Activated CD4-positive, alpha-beta T cell treated with anti-CD3 and anti-CD28 coated beads, Interleukin-2, amount 10 ng/mL, durations not matched to agents 7 days and 5 days (primary cell): ENCODE measurements at places on chromosomes 7 and 10. TPM values are rescaled to one million over a fixed set of nuclear protein-coding genes. Genes with fewer than 3 reads are reported as not detected.

- no peaks in the 10 kb centered on the region for H3K4me1 ChIP-seq
- no peak overlapping the region for H3K4me3 ChIP-seq
- no peak for DNase-seq
Observed at GRCh38 chr7:156151658-156152057, 339.4 kb upstream of the SHH start.

DNA sequence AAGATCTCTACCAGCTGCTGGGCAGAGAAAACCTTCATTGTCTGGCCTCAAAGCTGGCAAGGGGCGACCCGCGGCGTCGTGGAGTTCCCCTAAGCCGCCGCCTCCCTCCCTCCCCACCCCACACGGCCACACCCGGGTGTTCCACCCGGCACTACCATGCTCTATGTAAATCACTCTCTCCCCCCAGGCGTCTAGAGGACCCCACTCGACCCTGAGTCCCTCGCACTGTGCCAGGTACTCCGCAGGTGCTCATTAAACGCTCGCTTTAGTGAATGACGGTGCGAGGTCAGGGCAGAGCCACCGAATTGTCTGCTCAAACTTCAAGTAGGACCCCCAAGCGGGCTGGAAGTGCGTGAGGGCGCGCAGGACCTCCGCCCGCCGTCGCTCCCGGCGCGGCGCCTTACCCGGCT is 628 bp downstream of the PARP12 start:
- peak overlapping the region; percentile 92 for H3K27ac ChIP-seq
- peak; percentile 49 for DNase-seq
- peaks cover 53% of the 10 kb centered on the region for H3K4me1 ChIP-seq
- peaks cover 45% of the 10 kb centered on the region for H3K36me3 ChIP-seq
- H3K4me3 ChIP-seq: peak overlapping the region; percentile 90
- peaks cover 7% of the 10 kb centered on the region for H3K27me3 ChIP-seq

- no peak overlapping the region for H3K4me3 ChIP-seq
- DNase-seq: no peak
- no peaks in the 10 kb centered on the region for H3K27me3 ChIP-seq
- H3K27ac ChIP-seq: no peak overlapping the region
- H3K4me1 ChIP-seq: peaks cover 4% of the 10 kb centered on the region
Observed at GRCh38 chr10:128901236-128901635, 565.8 kb upstream of the MGMT start.

GRCh38 chr7:38169847-38170246 is 8.2 kb upstream of the STARD3NL start:
- DNase-seq: no peak
- H3K4me1 ChIP-seq: peaks cover 13% of the 10 kb centered on the region
- H3K4me3 ChIP-seq: no peak overlapping the region
- peaks cover 45% of the 10 kb centered on the region for H3K27me3 ChIP-seq
- H3K36me3 ChIP-seq: no peaks in the 10 kb centered on the region
- no peak overlapping the region for H3K27ac ChIP-seq

GRCh38 chr10:72087392-72087968 is 871 bp downstream of the SPOCK2 start:
- peaks cover 50% of the 10 kb centered on the region for H3K36me3 ChIP-seq
- H3K4me3 ChIP-seq: peak overlapping the region; percentile 79
- DNase-seq: peak; percentile 50
- H3K27ac ChIP-seq: peak overlapping the region; percentile 93
- peaks cover 60% of the 10 kb centered on the region for H3K4me1 ChIP-seq

DNA sequence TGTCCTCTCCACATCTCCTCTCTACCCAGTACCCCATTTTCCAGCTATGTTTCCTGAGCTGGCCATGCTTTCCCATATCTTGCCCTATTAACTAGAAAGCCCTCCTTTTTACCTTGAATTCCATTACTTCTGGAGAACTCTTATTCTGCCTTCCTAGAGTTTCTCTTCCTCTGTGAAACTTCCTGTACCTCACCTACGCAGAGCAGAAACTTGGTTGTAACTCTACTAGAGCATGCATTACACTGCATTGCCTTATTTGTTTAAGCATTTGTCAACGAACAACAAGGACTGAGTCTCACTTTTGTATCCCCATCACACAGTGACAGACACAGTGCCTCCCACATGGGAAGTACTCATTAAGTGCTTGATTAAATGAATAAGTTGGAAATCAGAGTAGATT is 36.4 kb downstream of the VCL start:
- no peak for DNase-seq
- H3K27me3 ChIP-seq: no peaks in the 10 kb centered on the region
- H3K4me3 ChIP-seq: no peak overlapping the region
- H3K27ac ChIP-seq: no peak overlapping the region
- peaks cover 46% of the 10 kb centered on the region for H3K4me1 ChIP-seq
- H3K36me3 ChIP-seq: peaks cover 32% of the 10 kb centered on the region

Gene EGFR
- total RNA-seq: not detected

DNA sequence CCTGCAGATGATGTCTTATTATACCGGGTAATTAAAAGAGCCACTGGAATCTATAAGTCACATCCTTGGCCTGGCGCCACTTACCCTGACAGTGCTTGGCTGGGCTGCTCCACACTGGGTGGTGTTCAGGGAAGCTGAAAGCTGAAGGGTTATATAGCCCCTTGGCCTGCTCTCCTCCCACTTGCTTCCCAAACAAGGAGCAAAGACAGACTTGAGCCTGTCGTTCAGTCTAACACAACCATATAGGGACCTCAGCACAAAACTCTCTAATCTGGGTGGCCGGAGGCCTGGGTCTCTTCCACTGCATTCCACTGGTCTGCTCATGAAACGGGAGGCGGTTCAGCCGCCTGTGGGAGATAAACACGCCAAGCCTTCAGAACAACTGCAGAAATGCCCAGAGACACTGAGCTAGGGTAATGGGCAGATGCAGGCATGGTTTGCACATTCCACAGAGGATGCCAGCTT is at the start of gene ACTA2:
Gene ACTA2, minus strand, starts transcription at position 127 of the 465 bp plus-strand sequence. CDS start 3,843 bp downstream, outside the sequence.
- DNase-seq: no peak
- peaks cover 8% of the 10 kb centered on the region for H3K36me3 ChIP-seq
- no peak within 1 kb of the TSS for H3K27ac ChIP-seq
- peaks cover 15% of the 10 kb centered on the region for H3K4me1 ChIP-seq

- DNase-seq: no peak
- H3K27ac ChIP-seq: no peak overlapping the region
- H3K4me1 ChIP-seq: peaks cover 5% of the 10 kb centered on the region
- no peak overlapping the region for H3K4me3 ChIP-seq
- peaks cover 7% of the 10 kb centered on the region for H3K27me3 ChIP-seq
Observed at GRCh38 chr7:157758468-157759245, 421.9 kb downstream of the DNAJB6 start.

- no peaks in the 10 kb centered on the region for H3K27me3 ChIP-seq
- no peak overlapping the region for H3K4me3 ChIP-seq
- no peaks in the 10 kb centered on the region for H3K36me3 ChIP-seq
- no peak overlapping the region for H3K27ac ChIP-seq
- DNase-seq: no peak
Observed at GRCh38 chr10:59965899-59966650, 59.7 kb upstream of the CCDC6 start.

- H3K27me3 ChIP-seq: no peaks in the 10 kb centered on the region
- DNase-seq: no peak
- no peak overlapping the region for H3K4me3 ChIP-seq
Observed at GRCh38 chr10:13636776-13637175, 50.0 kb downstream of the PRPF18 start.

DNA sequence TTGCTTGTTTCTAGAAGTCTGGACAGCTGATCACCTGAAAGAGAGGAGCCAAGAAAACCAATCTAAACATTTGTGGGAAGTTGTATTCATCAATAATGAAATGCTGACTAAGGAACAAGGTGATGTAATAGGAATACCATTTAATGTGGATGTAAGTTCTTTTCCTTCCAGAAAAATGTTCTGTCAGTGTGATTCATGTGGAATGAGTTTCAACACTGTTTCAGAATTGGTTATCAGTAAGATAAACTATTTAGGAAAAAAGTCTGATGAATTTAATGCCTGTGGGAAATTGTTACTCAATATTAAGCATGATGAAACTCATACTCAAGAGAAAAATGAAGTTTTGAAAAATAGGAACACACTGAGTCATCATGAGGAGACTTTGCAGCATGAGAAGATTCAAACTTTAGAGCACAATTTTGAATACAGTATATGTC is 39.8 kb upstream of the ZNF37A start:
- H3K4me3 ChIP-seq: no peak overlapping the region
- peaks cover 84% of the 10 kb centered on the region for H3K36me3 ChIP-seq
- no peak overlapping the region for H3K27ac ChIP-seq
- DNase-seq: no peak
- H3K4me1 ChIP-seq: no peaks in the 10 kb centered on the region
- no peaks in the 10 kb centered on the region for H3K27me3 ChIP-seq

GRCh38 chr7:49151146-49151545 is 226.8 kb downstream of the CDC14C start:
- DNase-seq: no peak
- H3K4me1 ChIP-seq: no peaks in the 10 kb centered on the region
- no peaks in the 10 kb centered on the region for H3K27me3 ChIP-seq
- no peak overlapping the region for H3K4me3 ChIP-seq
- H3K36me3 ChIP-seq: no peaks in the 10 kb centered on the region
- H3K27ac ChIP-seq: no peak overlapping the region

Gene ASL
- total RNA-seq: 24.1 TPM

GRCh38 chr7:76272851-76273497 is 29.5 kb upstream of the HSPB1 start:
- peaks cover 26% of the 10 kb centered on the region for H3K27me3 ChIP-seq
- peaks cover 30% of the 10 kb centered on the region for H3K4me1 ChIP-seq
- H3K27ac ChIP-seq: peak overlapping the region; percentile 86
- peak overlapping the region; percentile 9 for H3K4me3 ChIP-seq

Gene MTERF1
- 18.4 TPM for total RNA-seq

Gene MYO1G
- 457 TPM for total RNA-seq

- H3K27ac ChIP-seq: no peak overlapping the region
- no peak for DNase-seq
- H3K4me1 ChIP-seq: no peaks in the 10 kb centered on the region
- H3K4me3 ChIP-seq: no peak overlapping the region
- H3K27me3 ChIP-seq: peaks cover 7% of the 10 kb centered on the region
Observed at GRCh38 chr10:3640816-3641215, 144.2 kb downstream of the KLF6 start.

Gene SORCS3
- not detected for total RNA-seq

- no peaks in the 10 kb centered on the region for H3K36me3 ChIP-seq
- DNase-seq: no peak
- H3K4me1 ChIP-seq: no peaks in the 10 kb centered on the region
Observed at GRCh38 chr7:79217468-79217867, 236.0 kb downstream of the MAGI2 start.

Gene NPFFR1
- not detected for total RNA-seq

Gene ITGA8
- total RNA-seq: not detected

GRCh38 chr10:35343739-35344138 is 7.4 kb downstream of the CCNY start:
- no peak overlapping the region for H3K4me3 ChIP-seq
- DNase-seq: no peak
- peaks cover 65% of the 10 kb centered on the region for H3K4me1 ChIP-seq
- H3K27me3 ChIP-seq: no peaks in the 10 kb centered on the region

DNA sequence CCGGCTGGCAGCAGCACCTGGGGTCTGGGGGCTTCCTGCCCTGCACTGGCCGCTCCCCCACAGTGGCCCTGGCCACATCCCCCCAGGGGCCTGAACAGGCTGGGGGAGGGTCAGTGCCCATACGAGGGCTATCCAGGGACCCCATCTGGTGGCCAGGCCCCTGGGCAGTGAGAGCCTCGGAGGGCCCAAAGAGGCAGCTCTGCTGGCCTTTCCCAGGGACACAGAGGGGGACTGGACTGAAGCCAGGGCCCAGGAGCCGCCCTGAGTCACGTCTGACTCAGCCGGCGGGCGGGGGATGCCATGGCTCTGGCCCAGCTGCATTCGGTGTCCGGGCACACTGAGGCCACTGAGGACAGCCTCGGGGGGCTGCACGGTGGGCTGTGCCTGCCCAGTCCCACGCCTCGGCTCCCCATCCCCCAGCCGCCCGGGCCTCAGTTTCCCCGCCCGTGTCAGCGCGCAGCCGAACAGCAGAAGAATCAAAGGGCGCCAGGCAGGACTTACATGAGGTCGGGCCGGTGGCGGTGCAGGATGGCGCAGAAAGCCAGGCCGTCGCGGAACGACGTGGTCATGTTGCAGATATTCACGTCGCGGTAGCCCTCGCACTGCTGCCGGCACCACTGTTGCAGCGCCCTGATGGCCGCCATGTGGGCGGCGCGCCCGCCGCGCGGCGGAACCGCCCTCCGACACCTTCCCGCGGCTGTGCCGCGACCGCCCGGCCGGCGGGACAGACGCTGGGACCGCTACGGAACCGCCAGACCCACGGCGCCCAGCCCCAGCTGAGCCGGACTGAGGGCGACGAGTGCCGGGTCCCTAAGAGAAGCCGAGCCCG is at the start of gene MICALL2:
Gene MICALL2, minus strand, starts transcription at position 788 of the 829 bp plus-strand sequence. Its CDS starts 144 bp downstream, at position 644.
- H3K4me1 ChIP-seq: peaks cover 17% of the 10 kb centered on the region
- H3K4me3 ChIP-seq: peak within 1 kb of the TSS; percentile 68
- DNase-seq: no peak
- H3K27ac ChIP-seq: peak within 1 kb of the TSS; percentile 25

DNA sequence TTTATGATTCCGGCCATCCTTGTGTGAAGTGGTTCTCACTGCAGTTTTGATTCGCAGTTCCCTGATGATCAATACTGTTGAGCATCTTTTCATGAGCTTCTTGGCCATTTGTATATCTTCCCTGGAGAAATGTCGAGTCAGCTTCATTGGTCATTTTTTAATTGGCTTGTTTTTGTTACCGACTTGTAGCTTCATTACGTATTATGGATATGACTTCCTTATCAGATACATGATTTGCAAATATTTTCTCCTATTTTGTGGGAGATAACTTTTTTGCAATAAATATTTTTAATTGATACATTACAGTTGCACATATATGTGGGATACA is 27.4 kb upstream of the TPK1 start:
- no peak overlapping the region for H3K4me3 ChIP-seq
- DNase-seq: no peak
- H3K27me3 ChIP-seq: peaks cover 4% of the 10 kb centered on the region
- H3K27ac ChIP-seq: no peak overlapping the region
- H3K4me1 ChIP-seq: no peaks in the 10 kb centered on the region

DNA sequence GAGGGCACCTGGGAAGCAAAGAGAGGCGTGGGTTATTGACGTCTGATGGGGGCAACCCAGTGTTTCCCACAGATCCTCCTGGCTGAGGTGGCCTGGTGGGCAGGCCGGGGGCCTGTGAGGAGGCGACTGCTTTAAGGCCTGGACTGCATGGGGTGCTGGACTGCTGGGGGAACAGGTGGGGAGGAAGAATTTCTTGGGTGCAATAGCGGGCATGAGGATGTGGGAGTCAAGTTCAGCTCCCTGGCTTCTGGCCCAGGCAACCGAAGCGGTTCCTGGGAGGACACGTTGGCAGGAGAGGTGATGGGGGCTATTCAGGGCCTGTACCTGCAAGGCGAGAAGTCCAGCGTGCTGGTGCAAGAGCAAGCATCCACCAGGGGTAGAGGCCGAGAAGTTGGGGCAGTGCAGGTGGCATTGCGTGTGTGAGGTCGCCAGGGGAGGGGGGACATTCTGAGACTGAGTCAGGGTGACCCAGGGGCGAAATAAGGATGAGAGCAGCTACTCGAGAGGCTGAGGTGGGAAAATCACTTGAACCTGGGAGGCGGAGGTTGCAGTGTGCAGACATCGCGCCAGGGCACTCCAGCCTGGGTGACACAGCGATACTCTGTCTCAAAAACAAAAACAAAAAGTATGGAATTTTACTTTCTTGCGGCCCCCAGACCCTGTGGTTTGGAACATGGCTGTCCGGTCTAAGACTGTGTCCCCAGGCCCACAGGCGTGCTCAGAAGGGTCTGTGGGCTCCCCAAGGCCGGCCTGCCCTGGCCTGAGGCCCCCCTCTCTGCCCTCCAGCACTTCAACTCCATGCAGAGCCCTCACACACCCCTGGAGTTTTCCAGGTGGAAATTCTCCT is 53.6 kb upstream of the ELN start:
- H3K4me1 ChIP-seq: peaks cover 2% of the 10 kb centered on the region
- no peak for DNase-seq
- no peak overlapping the region for H3K27ac ChIP-seq
- no peak overlapping the region for H3K4me3 ChIP-seq

GRCh38 chr10:5434017-5434753 is 21.8 kb downstream of the NET1 start:
- H3K36me3 ChIP-seq: peaks cover 14% of the 10 kb centered on the region
- H3K27me3 ChIP-seq: no peaks in the 10 kb centered on the region
- H3K4me1 ChIP-seq: peaks cover 12% of the 10 kb centered on the region
- H3K4me3 ChIP-seq: no peak overlapping the region
